Cerebellar cortex (tissue), 1 donor: ENCODE measurements at places on chromosomes 1 and 21.

DNA sequence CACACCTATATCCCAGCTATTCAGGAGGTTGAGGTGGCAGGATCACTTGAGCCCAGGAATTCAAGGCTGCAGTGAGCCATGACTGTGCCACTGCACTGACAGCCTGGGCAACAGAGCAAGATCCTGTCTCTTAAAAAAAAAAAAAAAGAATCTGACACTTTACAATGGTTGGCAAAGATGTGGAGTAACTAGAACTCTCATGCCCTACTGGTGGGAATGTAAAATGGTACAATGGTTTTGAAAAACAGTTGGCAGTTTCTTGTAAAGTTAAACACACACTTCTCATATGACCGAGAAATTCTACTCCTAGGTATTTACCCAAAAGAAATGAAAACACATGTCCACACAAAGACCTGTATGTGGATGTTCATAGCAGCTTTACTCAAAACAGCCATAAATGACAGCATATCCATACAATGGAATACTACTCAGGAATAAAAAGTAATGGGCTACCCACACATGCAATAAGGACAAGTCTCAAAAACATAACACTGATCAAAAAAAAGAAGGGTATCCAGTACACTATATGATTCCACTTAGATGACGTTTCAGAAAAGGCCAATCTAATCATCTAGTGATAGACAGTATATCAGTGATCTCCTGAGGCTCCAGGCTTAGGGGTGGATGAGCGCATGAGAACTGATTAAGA is 58.1 kb downstream of the HLCS start:
- DNase-seq, result no peak

DNA sequence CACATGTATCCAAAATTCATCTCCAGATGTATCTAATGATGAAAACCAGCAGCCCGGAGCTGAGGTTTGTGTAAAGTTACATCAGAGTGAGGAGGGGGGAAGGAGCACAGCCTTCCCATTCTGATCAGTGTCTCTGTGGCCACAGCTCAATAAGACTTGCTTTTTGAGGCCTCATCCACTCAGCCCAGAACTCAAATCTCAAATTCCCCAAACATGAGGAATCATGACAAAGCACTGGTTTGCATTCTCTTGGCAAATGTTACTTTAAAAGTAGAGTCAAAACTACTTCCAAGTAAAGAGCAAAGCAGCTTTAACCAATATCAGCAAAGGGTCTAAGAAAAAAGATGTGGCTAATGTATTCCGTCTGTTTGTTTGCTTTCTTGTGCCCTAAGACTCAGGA is 30.9 kb downstream of the CCN1 start:
- no peak for DNase-seq

- DNase-seq, result peak; percentile 65
Observed at GRCh38 chr21:42107881-42108553, 36.9 kb downstream of the UMODL1 start.

- DNase-seq, result no peak
Observed at GRCh38 chr1:118266436-118266835, 81.4 kb upstream of the SPAG17 start.

- DNase-seq, result no peak
Observed at GRCh38 chr1:180156201-180156600, 1.5 kb downstream of the QSOX1 start.

DNA sequence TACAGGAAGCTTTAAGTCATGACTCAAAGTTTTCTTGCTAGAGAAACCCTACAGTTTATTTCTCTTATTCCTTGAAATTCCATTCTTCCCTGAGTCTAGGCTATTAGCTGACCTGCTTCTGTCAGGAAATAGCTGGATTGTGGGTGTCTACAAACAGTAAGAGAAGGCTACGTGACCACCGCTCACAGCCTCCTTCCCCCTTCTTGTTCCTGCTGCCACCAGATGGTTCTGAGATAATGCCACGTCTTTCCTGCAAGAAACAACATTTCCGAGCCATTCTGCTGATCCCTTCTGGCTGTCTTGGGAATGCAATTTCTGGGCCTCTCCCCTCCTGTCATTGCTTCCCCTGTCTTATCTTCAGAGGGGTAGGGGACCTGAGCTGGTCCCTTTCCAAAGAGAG is 128.9 kb upstream of the SGIP1 start:
- DNase-seq, result no peak

- DNase-seq, result no peak
Observed at GRCh38 chr1:6046279-6046678, 591 bp downstream of the KCNAB2 start.

GRCh38 chr1:223129229-223129901 is 13.7 kb downstream of the TLR5 start:
- peak; percentile 32 for DNase-seq

- no peak for DNase-seq
Observed at GRCh38 chr1:7454052-7454815, 316.9 kb upstream of the VAMP3 start.

- no peak for DNase-seq
Observed at GRCh38 chr1:30446095-30446494, 277.3 kb downstream of the MATN1 start.

GRCh38 chr1:36572142-36572715 is 89.5 kb upstream of the CSF3R start:
- DNase-seq, result no peak

DNA sequence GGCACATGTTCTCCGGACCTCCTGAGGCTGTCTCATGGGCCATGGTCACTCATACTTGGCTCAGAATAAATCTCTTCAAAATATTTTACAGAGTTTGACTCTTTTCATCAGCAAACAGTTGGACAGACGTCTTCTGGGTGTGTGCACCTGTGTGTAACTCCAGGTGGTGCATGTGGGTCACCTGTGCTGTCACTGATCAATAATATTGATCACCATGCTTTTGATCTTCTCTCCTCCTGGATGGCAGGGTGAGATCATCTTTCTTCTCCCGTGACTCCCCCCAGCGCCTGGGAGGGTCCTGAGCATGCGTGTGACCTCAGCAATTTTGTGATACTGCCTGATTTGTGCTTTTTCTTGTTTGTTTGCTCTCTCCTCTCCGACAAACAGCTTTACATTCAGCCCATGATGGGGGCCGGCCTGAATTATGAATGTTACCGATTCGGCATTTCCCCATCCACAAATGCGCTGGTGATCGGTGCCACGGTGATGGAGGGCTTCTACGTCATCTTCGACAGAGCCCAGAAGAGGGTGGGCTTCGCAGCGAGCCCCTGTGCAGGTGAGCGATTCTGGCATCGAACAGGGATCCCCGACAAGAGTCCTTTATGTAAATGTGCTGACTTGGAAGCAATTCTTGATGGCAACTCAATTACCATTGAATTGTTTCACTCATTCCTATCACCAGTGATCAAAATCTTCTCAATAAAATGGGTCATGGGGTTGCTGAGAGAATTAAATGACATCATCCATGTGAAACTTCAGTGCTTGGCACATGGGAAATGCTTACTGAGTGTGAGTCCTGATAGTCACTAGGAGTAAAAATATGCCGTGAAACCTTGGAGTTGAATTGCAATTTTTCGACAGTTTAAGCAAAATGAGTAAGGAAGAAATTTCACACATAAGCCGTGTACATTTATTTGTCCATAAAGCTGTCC is 59.6 kb upstream of the FAM3B start:
- DNase-seq, result no peak

GRCh38 chr1:60596791-60597750 is 485.3 kb upstream of the NFIA start:
- DNase-seq, result no peak

DNA sequence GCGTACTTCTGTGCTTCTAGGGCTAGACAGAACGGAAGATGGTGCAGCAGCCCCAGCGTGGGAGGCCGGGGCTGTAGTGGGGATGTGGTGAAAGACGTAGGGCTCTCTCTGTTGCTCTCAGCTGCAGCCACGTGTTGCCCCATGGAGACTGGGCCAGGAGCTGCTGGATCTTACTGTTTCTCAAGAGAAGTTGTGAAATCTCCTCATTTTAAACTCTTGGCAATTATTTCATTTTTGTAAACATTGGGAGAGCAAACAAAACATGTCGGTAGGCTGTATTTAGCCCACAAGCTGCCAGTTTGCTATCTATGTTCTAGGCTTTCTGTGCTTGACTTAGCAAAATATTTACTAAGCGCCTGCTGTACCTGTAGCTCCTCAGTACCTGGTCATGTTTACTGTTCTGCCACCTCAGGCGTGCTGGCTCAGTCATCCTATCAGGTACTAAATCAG is 15.9 kb upstream of the ELOA start:
- no peak for DNase-seq

- no peak for DNase-seq
Observed at GRCh38 chr1:78913950-78914349, 92.6 kb downstream of the ADGRL4 start.

GRCh38 chr1:16385659-16386453 is 18.8 kb downstream of the SZRD1 start:
- DNase-seq, result peak; percentile 51

DNA sequence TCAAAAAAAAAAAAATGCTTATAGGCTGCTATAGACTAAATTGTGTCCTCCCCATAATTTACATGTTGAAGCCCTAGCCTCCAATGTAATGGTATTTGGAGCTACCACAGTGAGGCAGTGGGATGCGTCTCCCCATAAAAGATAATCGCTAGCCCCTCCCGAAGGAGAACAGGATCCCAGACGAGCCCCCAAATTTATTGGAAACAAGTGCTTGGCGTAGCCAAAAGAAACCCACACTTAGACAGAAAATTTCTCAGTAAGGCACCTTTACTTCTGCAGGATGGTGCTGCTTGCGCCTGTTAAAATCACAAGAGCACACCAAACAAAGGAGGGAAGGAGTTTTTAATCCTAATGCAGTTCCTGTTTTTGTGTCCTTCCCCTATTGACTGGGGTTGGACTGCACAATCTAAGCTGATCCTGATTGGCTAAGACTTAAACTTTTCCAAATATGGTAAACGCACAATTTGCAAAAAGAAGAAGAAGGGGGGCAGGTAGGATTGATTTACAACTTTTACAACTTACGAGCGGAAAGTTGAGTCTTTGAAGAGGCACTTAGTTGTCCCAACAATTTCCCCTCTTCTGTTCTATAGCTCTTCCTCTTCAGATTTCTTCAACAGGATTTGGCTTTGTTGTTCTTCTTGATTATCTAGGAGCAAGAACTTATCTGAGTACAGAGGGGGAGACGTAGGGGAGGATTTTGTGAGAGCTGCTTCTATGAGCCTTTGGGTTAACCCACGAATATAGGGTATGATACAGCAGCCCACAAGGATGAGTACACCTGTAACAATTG is 3.0 kb upstream of the IPP start:
- no peak for DNase-seq
